Stimulated activated CD4-positive, alpha-beta T cell treated with anti-CD3 and anti-CD28 coated beads, Interleukin-1b, Interleukin-23, amount 100 ng/mL, for 1 hour (primary cell): ENCODE measurements at places on chromosomes 5 and 9.

DNA sequence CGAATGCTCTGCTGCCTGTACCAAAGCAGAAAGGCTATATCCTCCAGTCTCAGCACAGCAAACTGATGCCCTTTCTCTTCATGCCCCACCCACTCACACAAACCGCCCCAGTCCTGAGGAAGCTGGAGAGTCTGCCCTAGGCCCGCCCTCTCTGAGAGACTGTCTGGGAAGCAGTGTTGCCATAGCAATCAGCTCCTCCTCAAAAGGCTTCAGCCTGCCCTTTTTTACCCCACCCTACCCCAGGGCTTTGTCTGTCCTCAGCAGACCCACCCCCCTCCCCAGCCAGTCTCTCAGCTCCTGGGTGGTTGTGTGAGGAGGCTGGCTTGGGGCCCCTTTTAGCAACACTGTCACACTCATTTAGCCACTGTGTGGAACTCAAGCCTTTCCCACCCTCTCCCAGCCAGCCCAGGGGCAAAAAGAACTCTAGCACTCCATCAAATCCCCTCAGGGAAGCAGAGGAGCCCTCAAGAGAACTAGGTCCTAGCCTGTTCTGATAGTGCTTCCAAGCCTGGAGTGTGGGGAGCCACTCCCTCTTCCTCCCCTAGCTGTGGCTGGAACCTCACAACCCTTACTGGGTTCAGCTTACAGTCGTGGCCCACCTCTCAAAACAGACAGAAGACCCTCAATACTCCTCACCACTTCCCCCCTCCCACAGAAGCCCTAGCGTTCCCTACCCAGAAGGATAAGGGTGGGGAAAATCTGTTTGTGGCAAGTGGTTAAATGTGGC lies 1.4 kb downstream of the ATOSB start:
- no peak for DNase-seq

GRCh38 chr5:69454460-69455249 lies 37.9 kb upstream of the OCLN start:
- no peak for DNase-seq

- DNase-seq = no peak
These were observed 105.1 kb downstream of the MED10 start for GRCh38 chr5:6273090-6273735.

DNA sequence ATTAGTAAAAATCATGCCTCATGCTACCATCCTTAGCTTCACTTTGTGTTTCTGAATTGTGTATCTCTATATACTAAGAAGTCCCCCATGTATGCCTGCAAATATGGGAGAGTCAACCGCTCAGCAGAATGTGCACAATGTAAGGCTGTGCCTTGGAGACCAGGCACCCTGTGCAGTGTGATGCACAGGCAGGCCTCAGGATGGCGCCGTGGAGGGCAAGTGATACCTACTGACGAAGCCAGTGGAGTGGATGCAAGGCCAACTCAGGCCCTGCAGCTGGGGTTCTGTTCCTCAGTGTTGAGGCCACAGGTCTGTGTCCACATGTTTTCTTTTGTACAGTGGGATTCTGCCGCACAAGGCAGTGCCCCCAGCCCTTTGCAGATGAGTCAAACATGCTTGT lies 28.4 kb downstream of the SYK start:
- no peak for DNase-seq

- no peak for DNase-seq
These were observed 128.1 kb upstream of the RPS23 start for GRCh38 chr5:82406205-82406773.

DNA sequence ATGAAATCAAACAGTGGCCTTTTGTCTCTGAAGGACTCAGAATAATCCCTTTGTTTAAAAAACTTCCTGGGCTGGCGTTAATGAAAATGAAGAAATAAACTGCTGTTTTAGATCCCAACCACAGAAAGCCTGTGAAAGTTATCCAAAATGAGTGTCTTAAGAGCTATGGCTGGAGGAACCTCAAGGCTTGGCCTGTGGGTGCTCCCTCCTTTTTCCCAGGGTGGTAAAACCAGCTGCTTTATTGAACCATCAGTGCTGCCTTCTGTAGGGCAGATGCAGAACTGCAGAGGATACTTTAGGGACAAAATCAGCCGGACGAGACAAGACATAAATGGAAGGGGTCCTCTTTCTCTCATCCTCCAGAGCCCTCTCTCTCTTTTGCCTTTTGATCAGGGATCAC lies 100.9 kb downstream of the SMARCA2 start:
- DNase-seq = no peak

DNA sequence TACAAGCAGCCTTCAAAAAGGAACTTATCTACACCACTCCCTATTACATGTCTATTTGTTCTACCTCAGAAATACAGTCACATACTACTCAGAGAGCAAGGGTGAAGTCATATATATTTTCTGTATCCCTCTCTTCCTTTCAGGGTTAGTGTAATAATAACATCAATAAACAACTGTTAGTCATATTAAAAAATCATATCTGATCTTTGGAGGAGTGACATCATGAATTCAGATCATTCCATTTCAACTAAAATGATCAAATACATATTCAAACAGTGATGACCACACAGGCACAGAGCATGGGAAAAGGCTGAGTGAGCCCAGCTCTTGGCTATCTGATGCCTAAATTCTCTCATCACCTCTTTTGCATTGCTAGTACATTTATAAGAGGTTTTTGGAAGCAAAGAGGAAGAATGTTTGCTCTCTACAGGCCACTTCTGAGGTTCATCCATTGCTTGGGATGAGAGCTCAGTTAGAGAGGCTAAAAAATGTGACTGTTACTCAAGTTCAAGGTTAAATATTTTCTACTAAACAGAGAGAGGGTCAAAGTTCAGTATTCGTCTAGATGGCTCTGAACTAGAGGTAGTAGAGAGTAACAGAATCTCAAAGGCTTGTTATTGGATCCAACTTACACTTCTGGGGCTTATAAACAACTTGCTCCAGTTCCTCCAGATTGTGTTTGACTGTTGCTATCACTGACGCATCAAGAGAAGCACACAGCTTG lies 39.0 kb downstream of the RIGI start:
- DNase-seq = no peak

DNA sequence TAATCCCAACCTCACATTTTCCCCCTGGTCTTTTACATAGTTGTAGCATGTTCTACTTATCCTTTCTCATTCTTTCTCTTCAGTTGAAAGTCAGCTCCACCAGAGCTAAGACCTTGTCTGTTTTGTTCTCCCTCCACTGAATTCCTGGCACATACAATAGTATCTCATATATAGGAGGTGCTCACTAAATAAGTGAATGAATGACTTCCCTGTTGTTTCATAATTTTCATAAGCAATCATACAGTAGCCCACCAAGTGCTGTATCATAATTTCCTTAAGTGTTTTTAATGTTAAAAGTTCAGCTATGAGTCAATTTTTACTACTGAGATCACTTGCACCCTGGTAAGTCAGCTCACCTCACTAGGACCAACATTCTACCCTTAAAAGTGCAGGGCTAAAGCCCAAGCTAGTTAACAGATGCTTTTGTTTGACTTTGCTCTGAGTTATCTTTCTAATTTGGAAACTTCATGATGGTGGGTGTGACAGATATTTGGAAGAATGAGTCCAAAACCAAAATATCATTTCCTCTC lies 27.6 kb downstream of the TMEM245 start:
- DNase-seq = no peak

DNA sequence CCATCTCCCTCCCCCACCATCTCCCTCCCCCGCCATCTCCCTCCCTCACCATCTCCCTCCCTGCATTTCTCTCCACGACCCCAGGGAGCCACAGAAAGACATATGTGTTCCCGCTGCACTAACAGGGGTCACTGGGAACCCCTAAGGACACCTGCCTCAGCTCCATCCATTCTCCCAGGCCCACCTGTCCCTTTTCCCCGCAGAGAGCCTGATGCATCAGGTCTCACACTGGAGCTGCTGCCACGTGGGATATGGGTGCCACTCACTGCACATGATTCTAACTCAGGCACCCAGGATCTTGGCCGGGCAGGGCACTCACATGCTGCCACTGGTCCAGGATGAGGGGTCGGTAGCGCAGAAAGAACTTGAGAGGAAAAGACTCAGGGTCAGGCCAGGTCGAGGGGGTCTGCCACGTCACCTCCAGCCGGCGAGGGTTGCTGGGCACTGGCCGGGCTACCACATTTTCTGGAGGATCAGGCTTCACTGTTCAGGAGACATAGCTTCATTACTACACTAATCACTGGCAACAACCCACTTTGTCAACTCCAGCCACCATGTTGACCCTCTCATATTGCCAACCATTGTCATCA lies 33.2 kb upstream of the ENHO start:
- no peak for DNase-seq

DNA sequence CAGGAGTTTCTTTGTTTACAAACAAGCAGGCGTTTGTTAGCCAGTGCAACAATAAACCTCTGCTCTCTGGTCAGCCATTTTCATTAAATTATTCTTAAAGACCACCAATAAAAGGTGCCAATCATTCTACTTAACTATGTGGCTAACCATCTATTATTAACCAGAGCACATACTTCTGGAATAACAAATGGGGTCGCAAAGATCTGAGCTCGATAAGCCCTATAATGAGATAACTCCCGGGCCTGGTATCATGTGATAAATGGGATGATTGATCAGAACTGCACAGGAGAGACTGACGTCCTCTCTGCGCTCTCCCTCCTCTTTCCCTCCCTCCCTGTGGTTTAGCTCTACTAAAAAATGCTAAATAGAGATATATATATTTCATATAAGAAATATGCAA lies 488.2 kb downstream of the NTRK2 start:
- DNase-seq = no peak

GRCh38 chr5:76952795-76953536 lies at the start of gene CRHBP:
Gene CRHBP (plus strand): TSS chr5:76953045. CDS start chr5:76953135, 90 bp downstream.
- DNase-seq = no peak

- DNase-seq = no peak
These were observed 107.6 kb downstream of the GRIA1 start for GRCh38 chr5:153598099-153598498.

DNA sequence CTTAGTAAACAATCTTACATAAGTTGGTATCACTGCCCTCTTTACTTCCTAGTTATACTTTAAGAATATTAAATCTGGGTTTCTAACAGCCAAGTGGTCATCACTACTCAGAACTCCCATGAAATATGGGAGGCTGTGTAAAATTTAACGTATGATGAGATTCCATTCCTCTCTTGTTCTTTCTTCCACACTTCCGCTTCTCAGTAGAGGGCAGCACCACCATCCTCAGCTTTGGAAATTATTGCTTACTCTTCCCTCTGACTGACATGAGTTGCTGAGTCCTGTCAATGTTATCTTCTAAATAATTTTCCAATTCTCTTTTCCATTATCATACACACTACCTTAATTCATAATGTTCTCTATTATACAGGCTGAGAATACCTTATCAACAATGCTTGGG lies 194.0 kb downstream of the RFX3 start:
- DNase-seq = no peak

DNA sequence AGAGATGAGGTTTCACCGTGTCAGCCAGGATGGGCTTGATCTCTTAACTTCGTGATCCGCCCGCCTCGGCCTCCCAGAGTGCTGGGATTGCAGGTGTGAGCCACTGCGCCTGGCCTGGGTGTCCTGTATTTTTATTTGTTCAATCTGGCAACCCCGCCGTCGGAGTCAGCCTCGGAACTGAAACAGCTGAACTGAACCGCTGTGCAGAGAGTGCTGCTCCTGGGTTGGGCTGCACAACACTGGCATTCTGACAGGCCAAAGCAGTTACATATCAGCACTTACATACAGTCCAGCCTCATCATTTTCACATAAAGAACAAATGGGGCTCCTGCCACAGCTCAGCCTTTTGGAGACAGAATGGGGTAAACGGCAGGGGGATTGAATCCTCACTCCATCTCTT lies 185.6 kb downstream of the C9orf50 start:
- no peak for DNase-seq

GRCh38 chr5:168950241-168950951 lies 350.5 kb downstream of the SLIT3 start:
- DNase-seq = no peak

- no peak for DNase-seq
These were observed 4.9 kb downstream of the ADAM19 start for GRCh38 chr5:157570531-157571200.

DNA sequence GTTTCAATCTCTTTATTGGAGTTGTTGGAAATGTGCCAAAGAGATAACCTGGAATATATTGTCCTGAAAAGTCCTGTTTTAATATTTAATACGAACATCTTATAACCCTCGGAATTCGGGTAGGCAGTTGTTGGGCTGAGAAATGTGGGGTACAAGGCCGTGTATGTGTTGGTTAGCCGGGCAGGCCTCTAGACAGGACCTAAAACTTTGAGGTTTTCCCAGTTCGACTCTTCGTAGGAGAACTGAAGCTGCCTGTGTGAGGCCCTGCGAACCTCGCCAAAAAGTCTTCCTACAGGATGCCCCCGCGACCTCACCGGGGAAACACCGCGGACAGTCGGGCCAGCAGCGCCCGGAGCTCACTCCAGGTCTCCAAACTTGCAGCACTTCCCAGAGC lies 583 bp upstream of the TJP2 start:
- no peak for DNase-seq
